Activated CD8-positive, alpha-beta memory T cell treated with anti-CD3 and anti-CD28 coated beads for 1 hour (primary cell): ENCODE measurements at places on chromosomes 2 and 18.

DNA sequence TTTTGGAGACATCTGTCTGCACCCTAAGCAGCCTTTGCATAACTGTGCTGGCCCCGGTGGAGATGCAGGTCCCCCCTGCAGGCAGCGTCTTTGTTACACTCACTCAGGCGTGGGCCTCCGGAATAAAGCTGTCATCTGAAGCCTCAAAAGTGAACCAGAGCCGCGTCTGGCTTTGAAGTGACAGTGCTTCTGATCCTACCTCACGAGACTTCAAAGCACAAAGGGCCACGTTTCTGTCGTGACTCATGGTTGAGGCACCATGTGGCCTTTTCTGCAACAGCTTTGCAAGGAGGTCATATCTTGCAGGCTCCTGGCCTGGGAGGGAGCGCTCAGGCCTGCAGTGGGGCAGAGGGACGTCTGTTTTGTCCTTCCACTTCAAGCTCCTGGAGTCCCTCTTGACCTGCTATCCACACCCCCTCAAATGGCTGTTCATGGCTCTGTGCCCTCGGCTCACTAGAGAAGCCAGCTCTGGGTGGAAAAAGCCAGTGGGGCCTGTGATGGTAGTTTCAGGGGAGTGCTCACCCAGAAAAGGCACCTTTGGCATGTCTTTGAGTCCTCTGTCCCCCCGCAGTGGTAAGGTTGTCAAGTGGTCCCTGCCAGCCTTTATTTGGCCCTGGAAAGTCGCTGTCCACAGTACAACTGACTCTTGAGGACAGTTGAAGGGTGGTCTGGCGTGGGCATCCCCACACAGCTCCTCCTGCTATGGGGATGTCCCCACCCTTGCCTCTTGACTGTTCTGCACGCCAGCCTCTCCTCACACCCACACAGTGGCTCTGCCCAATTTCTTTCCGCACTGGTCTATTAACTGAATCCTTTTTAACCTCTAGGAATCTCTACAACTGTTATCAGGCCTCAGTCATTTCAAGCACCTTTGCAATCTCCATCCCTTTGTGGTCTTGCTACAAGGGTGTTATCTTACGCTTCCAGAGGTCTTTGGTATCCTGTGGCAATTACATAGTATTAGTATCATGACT is 19.3 kb downstream of the GPR55 start:
- peak; percentile 80 for DNase-seq

DNA sequence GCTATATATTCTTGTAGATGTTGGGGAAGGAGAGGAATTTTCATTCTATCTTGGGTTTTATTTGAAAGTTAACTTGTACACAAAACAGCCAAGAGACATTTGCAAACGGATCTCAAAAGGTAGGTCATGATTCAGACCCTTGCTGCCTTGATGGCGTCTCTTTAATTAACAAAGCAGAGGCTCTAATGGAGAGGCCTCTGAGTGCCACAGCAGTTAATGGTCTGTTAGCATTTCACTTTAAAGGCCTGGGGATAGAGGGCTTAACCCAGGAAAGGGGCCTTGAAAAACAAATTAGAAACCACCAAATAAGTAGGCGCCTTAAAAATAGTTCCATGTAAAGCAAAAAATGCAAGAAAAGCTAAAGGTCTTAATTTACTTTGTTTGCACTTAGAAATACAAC is 836.9 kb upstream of the CELF4 start:
- DNase-seq, result no peak

GRCh38 chr18:49225160-49225559 is 235.3 kb downstream of the DYM start:
- DNase-seq, result no peak

DNA sequence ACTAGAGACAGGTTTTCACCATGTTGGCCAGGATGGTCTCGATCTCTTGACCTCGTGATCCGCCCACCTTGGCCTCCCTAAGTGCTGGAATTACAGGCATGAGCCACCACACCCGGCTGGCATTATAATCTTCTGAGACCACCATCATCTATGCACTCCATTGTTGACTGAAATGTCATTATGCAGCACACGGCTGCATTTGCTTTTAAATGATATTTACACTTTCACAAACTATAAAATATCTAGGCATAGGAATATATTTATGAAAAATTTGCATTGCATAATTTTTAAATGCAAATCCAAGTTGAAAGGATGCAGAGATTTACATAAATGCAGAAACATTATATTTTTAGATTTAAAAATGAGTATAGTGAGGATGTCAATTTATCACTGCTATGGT is 30.0 kb upstream of the ANKRD44 start:
- no peak for DNase-seq

DNA sequence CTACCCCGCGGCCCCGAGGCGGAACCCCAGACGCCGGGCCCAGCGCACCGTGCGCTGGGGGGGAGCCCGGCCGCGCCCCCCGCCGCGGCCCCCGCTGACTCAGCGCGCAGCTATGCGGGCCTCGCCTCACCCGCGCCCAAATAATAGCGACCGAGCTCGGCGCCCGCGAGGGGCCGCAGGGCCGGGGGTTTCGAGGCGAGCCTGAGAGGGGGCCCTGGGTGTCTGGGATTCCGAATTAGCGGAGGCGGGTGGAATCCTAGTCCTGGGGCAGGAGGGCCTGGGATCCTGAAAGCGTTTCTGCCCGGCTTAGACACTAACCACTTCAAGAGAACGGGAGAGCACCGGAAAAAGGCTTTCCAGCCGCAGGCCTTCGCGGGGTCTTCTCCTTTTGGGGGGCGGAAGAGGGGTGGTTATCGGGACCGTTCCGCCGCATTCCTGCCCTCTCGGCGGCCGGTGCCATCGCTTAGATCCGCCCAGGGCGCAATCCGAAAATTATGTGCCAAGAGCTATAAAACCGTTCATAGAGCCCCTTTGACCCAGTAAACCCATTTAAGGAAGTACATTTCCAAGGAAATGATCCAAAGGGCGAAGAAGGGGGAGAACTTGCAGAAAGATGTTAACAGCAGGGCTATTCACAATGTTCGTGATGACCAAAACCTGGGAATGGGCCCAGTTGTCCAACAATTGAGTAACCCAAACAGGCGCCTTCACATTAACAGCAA is 681 bp upstream of the ROCK2 start:
- peak; percentile 9 for DNase-seq

DNA sequence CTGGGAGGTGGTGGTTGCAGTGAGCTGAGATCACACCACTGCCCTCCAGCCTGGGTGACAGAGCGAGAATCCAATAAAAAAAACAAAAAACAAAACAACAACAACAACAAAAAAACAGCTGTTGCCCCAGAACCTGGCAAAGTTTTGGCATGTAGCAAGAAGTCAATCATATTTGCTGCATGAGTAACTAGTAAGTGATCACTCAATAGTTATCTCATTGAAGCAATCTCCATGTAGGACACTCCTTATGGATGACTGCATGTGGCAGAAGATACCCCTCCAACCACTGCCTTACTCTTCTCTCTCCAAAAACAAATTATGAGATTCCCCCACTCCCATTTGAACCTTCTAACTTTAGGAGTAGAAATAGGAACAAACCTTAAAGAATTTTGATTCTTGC is 113.7 kb downstream of the TTC27 start:
- no peak for DNase-seq

DNA sequence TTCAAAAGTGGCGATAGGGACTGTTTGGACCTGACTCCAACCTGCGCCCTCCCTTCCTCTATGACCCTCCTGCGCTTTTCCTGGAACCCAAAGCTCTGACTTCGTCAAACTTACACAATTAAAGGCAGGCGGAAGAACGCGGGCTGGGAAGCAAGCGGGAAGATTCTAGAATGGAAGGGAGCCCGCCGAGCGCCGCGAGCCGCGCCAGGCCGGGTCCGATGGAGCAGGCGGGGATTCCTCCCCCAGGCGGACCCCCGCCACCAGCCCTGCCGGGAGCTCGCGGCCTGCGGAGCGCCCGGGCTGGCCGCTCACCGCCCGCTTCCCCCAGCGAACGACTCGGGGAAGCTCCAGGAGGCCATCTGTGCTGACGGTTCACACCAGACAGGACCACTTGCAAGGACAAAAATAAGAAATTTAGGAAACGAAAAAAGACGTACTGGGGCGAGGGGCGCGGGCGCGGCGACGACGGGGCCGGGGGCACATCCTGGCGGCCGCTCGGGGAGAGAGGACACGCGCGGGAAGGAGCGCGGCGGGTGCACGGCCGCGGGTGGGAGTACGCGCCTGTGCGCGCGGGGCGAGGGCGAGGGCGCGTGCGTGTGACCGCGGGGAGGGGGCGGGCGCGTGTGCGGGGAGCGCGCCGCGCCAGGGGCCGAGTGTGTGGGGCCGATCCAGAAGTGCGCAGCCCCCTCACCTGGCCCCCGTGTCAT is 1.1 kb upstream of the SALL3 start:
- no peak for DNase-seq

DNA sequence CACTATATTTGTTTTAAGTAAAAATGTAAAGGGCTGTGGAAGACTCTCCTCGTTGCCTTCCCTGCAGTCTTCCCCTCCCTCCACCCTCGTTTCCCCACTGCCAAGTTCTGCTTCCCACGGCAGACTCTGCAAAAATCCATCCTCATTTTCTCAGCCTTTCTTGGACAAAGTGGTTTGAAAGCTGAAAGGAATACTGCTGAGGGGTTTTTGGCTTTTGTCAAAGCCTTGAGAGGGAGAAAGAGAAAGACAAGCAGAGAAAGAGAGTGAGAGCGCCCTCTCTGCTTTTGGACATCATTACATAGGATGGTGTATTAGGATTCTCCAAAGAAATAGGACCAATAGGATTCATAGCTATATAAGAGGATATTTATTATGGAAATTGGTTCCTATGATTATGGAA is 455.9 kb upstream of the SOX11 start:
- no peak for DNase-seq

DNA sequence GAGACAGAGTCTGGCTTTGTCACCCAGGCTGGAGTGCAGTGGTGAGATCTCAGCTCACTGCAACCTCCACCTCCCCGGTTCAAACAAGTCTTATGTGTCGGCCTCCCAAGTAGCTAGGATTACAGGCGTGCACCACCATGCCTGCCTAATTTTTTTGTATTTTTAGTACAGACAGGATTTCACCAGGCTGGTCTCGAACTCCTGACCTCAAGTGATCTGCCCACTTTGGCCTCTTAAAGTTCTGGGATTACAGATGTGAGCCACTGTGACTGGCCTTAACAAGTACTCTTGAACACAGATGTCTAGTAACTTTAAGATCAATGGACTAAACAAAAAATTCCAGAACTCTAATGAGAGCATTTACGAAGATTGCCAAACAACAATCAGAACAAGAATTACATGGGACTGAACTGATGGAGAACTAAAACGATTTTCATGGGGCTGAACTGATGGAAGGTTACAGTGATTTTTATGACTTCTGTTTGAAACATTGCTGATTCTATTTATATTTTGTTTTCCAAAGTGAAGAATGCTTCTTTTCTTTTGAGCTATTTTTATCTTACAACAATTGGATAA is 46.5 kb upstream of the ST3GAL5 start:
- no peak for DNase-seq

GRCh38 chr2:201697899-201698298 is 545 bp downstream of the MPP4 start:
- no peak for DNase-seq

- no peak for DNase-seq
Measured at GRCh38 chr18:55579501-55580270, 8.3 kb downstream of the TCF4 start.

DNA sequence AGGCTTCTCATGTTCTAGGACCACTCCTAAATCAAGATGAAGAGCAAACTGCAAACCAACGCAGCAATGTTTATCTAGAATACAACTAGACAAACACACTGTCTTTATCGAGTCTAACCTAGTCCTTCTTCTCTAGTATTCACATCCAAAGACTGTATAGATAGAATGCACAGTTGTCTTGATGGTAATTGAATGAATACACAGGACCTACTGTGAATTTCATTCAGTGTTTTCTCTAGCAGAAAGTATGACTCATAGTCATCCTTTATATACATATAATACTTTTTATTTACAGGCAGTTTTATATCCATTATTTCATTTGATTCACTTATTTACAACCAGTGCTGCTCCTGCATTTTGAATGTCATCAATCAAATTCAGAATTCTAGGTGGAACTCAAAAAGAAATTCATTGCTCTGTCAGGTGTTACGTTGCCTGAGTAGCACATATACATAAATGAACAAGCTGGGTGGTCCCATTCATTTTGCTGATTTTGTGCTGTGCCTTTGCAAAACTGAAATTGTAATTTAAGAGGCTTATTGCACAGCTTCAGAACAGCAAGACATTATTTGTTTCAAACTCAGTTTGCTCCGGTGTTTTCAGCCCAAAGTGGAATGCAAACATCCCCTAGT is 374.8 kb downstream of the EPHA4 start:
- no peak for DNase-seq

- DNase-seq, result no peak
Measured at GRCh38 chr2:45909677-45910191, 258.3 kb downstream of the PRKCE start.

DNA sequence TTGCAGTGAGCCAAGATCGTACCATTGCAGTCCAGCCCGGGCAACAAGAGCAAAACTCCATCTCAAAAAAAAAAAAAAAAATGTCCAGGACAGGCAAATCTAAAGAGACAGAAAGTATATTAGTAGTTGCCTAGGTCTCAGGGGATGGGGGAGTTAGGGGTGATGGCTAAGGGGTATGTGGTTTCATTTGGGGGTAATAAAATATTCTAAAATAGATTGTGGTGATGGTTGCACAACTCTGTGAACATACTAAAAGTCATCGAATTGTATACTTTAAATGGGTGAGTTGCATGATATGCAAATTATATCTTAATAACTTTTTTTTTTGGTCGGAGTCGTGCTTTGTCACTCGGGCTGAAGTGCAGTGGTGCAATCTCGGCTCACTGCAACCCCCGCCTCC is 34.2 kb upstream of the ACTR2 start:
- DNase-seq, result no peak

- DNase-seq, result no peak
Measured at GRCh38 chr2:121281694-121282093, 3.3 kb downstream of the TFCP2L1 start.

GRCh38 chr2:127510073-127510472 is 16.2 kb downstream of the IWS1 start:
- DNase-seq, result no peak

DNA sequence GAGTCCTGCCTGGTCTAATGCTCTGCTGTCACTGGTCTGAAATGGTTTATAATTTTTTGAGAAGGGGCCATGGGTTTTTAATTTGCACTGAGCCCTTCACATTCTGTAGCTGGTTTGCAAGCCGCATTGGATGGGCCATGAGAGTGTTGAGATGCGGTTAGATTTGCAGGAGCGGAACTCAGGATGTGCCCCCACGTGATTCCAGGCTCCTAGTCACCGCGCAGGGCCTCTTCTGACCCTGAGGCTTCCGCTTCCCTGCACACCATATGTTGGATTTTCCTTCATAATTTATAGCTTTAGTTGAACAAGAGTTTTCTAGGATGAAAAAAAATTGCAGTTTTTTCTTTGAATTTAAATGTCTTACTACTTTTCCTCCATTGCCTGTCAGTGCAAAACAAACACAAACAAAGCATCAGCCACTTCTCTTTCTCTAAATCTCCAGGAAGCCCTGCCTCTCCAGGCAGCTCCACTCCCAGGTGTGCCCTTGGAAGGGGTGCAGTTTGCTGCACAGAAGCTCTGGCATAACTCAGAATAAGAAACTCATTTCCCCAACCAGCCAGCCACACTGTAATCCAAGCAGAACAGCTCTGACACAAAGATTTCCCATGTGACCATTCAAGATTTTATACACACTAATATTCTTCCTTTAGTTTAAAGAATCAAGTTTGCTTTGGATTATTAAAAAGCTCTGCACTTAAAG is 18.4 kb upstream of the TPO start:
- DNase-seq, result no peak
